MM.1S (cell line): ENCODE measurements at places on chromosomes 4 and X.

DNA sequence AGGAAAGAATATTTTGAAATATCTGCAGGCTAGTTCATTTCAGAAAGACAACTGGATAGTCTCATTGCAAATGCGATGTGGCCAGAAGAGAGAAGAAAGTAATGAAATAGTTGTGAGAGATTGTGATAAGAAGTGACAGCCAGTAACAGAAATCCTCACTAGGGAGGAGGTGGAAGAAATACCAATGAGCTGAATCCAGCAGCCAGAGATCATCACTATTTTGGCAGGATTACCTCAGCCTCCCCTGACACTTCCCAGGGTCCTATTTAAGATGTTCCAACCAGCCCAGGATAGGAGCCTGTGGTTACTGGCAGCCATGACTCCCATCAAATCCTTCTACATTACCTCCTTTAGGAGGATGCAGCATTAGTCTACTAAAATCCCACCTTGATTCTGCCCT, 76.7 kb upstream of the ARHGAP24 start:
- no peak for DNase-seq

GRCh38 chrX:69618803-69619202, 2.9 kb downstream of the EDA start:
- DNase-seq, result peak; percentile 64

GRCh38 chr4:61741327-61742096, 541.4 kb downstream of the ADGRL3 start:
- peak; percentile 37 for DNase-seq

GRCh38 chr4:184751585-184751956, 17.7 kb upstream of the CENPU start:
- no peak for DNase-seq

GRCh38 chr4:165208741-165209388, 1.5 kb downstream of the KLHL2 start:
- no peak for DNase-seq

- DNase-seq, result no peak
These were observed 617.1 kb upstream of the AMOT start for GRCh38 chrX:113457719-113458118.

DNA sequence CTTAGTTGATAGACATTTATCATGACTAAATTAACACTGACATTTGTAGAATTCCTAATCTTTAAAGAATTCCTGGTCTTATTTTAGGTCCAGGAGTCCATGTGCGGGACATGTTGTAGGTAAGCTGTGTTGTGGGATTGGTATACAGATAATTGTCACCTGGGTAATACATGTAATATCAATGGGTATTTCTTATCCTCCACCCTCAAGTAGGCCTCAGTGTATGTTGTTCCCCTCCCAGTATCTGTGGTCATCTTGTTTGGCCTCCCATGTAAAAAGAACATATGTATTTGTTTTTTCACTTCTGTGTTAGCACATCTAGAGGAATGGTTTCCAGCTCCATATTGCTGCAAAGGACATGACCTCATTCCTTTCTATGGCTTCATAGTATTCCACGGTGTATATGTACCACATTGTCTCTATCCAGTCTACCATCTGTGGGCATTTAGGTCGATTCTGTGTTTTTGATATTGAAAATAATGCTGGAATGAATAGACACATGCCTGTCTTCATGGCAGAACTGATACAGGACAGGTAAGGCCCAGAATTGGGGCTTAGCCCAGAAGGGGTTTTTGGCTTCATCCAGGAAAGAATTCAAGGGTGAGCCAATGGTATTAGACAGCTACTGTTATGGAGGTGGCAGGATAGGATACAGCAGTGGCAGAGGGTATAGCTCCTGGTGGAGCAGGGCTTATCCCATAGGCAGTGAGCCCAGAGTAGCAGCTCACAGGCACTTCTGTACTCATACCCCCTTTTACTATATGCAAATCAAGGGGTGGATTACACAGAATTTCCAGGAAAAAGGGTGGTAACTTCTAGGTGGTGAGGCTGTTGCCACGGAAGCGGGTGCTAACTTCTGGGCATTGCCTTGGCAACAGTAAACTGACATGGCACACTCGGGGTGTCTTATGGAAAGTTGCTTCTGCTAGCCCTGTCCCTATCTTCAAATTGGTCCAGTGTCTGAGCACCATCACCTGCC, 66.1 kb upstream of the WDR1 start:
- DNase-seq, result no peak

DNA sequence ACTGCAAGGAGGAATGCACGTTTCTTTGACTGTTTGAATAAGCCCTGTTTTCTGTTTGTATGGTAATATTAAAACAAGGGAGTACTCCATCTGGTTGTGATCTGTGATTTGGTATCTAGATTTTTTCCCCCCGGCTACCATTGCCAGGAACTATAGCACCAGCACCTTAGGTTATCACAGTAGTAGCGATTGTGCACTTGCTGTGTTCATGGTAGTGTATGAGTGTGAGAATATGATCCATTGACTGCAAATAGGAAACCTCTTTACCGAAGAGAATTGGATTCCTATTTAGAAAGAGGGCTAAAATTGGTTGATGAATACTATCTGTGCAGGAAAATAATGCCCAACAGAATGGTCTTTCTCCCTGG, 69.9 kb downstream of the LARP7 start:
- DNase-seq, result no peak

DNA sequence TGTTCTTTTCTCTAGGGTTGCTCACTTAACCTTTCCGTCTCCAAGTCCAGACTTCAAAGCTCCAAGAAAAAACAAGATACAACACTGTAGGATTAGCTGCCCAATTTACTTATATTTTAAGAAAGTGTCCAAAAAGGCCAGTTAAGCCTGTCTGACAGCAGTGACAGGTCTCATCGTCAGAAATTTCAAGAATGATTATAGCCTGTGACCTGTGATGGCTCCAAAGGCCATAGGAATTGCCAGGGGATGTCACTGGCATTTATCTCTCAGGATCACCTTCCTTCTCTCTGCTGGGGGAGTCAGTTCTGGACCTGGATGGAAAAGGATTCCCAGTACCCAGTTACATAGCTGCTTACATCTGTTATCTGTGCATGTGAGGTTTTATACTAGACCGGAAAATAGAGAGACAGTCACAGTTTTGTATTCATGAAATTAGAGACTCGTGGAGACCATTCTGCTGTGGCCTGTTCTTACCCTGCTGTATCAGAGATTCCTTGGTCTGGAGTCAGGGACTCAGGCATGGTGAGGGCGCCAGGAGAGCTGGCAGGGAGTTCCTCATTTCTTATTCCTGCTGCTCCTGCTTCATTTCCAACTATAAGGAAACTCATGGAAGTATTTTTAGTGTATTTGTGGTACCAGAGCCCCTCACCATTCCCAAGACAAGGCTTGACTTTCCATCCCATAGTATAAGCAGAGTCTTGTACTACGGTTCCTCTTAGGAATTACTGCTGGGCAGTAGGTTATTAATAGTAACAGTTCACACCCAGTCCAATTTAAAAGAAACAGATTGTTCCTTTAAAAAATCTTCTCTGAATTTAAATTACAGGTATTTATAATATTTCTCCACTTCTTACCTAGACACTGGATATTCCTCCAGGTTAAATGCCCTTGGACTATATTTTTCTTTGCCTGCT, 220.8 kb downstream of the SHROOM3 start:
- no peak for DNase-seq

DNA sequence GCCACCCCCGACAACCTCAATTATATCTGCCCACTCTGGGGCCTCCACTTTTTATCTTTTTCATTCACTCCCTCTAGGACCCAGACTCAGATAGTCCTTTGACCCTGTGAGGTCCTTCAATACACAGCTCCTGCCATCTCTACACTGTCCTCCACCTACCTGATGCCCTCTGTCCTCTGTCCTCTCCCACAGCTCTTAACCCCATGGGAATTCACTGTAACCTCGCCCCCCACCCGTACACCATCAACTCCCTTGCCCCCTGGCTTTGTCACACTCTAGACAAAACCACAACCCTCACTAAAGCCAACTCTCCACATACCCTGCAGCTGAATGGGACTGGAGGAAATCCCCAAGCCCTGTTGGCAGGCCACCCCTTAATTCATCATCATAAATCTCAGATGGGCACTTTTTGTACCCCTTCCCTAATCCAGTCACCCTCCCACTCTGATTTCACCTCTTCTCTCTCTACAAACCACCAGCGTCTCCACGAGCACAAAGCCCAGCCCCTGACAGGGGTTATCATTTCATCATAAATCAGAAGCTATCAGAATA, 52.3 kb upstream of the ENPP6 start:
- no peak for DNase-seq

- DNase-seq, result no peak
These were observed 235.3 kb upstream of the SFRP2 start for GRCh38 chr4:154024097-154024694.

DNA sequence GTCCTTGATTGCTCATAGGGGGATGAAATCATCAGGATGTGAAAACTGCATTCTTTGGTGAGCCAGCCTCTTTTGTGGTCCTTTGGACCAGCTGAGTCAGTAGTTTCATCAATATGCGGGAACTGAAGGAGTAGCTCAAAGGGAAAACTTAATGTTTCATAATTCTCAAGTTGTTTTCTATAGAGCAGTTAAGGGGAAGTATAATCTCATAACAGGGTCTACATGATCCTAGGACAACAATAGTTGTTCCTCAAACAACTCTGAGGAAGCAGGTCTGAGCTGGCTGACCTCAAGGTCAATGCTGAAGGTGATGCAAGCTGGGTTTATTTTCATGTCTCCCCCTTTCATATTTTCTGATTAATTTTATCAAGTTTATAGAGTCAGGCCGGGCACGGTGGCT, 36.1 kb upstream of the IRF2 start:
- DNase-seq, result no peak

GRCh38 chr4:1171311-1172227, 814 bp downstream of the SPON2 start:
- DNase-seq, result no peak

- no peak for DNase-seq
These were observed 205.4 kb downstream of the LDB2 start for GRCh38 chr4:16692961-16693506.

- DNase-seq, result no peak
These were observed 3.7 kb upstream of the RAB9A start for GRCh38 chrX:13685126-13685763.

DNA sequence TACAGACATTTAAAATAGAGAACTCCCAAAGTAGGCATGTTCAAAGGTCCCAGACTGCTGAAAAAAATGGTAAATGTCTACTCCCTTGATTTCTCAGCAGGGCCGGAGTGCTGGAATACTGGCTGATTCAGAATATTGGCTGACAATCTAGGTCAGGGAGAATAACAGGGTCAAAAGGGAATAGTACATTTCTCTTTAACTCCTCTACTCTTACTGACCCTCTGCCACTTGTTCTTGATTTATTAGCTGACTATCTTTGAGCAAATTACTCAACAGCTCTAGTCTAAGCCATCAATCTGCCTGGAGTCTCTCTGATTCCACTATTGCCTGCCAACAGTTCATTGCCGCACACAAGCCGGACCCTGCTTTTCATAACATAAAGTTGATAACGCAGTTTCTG, 19.7 kb upstream of the NWD2 start:
- no peak for DNase-seq

GRCh38 chrX:15834827-15835595, 19.6 kb downstream of the AP1S2 start:
- no peak for DNase-seq

GRCh38 chr4:46954643-46955042, 38.7 kb downstream of the GABRA4 start:
- no peak for DNase-seq

- DNase-seq, result no peak
These were observed 428.9 kb downstream of the EPHA5 start for GRCh38 chr4:65241257-65241997.

DNA sequence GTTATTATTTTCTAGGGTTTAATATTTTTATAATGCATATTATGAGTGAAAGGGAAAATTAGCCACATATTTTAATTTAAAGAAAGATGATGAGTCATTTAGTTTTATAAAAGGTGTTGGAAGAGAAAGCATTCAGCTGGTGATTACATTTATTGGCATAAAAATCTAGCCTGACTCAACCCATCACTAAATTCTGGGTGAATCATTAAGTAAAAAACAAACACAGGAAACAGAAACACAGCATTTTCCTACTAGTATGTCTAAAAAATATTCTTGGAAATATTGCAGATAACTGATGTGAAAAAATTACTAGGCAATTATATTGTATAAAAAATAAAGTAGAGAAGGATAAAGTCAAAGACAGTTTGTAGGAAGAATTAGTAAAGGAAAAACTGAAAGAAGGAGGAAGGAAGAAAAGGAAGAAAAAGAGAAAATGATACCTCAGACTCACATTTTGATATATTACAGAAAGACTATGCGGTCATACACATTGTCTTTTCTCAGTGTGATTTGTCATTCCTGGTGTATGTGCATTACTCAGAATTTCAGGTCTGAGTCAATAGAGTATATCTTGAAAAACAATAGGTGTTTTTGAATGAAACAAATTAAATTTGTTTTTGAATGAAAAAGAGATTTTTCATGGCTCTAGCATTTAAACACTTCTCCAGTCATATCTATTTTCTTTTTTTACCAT, 48.0 kb upstream of the SPOCK3 start:
- no peak for DNase-seq

- no peak for DNase-seq
These were observed 194.1 kb upstream of the TLL1 start for GRCh38 chr4:165678936-165679325.

DNA sequence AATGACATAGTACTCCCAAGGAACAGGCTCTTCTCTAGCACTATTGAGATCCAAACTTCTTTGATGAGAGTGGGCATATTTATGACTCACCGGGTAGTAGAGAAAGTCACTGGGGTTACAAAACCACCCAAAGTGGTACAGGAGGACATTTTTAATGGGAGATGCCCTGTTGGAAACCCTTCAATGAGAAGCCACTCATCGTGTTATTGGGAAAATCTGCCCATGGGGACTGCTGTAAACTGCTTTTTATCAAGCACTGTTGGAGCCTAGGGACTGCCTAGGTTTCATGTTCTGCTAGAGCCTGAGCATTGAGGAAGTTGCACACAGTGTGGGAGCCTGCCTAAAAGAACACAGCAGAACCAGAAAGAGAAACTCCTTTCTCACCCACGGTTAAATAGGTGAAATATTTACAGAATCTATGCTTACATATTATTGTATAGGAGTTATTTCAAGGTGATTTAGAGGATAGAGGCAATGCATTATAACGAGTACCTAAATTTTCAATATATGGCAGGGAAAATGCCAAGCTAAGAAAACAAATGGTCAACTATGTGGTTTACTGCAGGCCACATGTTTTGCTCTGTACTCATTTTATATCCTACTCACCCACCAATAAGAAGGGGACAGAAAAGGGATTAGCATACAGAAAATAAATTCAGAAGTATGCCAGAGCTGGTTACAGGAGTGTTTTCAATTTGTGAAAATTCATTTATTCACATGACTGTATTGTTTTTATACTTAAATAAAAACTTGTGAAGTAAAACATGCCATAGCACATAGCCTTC, 559.1 kb downstream of the FSTL5 start:
- peak; percentile 16 for DNase-seq

- no peak for DNase-seq
These were observed 51.2 kb downstream of the ENPEP start for GRCh38 chr4:110527156-110527555.

GRCh38 chr4:152917543-152918395, 18.4 kb upstream of the FHDC1 start:
- no peak for DNase-seq

DNA sequence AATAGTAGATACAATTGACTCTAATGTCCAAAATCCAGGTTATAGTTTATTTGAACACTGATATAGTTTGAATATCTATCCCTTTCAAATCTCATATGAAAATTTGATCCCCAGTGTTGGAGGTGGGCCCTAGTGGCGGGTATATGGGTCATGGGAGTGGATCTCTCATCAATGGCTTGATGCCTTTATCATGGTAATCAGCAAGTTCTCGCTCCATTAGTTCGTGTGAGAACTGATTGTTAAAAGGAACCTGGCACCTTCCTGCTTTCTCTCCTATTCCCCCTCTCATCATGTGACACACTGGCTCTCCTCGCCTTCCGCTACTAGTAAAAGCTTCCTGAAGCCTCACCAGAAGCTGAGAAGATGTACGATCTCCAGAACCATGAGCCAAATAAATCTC, 70.1 kb downstream of the UNC5C start:
- no peak for DNase-seq
